Ureter (tissue), 1 donor: ENCODE measurements at places on chromosomes 11 and 22. TPM values are rescaled to one million over a fixed set of nuclear protein-coding genes. Genes with fewer than 3 reads are reported as not detected.
A peak's percentile ranks its signal among the peaks of the same experiment; 100 is the strongest.

DNA sequence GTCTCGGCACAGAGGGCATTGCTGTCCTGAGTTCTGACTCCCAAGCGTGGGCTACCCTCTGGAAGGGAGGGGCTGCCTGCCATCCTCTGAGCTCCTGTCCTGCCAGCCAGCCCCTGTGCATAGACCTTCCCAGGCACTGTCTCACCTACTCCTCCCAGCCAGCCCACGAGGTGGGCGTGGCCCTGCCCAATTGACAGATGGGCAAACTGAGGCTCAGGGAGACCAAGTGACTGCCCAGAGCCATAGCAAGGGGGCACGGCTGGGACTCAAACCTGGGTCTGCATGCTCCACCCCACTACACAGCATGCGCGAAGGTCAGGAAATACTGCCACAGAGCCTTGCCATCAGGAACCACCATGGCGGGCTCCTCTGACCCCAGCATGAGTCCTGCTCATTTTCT lies 29.4 kb upstream of the PRR5 start:
- DNase-seq: no peak

GRCh38 chr11:84243629-84244263 lies 957.6 kb upstream of the CCDC90B start:
- no peak for DNase-seq

SHANK2 gene
- total RNA-seq: 77.1 TPM

DNA sequence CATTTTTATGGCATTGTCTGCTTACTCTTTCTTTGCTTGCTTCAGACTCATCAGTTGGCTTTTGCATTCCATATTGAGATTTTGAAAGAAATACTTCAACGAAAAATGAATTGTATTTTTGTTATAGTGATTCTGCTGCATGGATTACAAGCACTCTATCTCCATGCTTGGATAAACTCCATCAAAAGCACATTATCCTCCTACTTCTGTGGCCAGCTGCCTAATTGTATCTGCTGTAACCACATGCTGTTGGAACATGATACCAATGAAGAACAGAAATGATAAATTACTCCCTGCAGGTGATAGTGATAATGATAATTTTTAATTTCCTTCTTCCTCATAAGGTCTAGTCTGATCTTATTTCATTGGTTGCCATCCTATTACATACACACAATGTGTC lies 100.8 kb downstream of the PRMT3 start:
- no peak for DNase-seq

- peak; percentile 61 for DNase-seq
Measured at GRCh38 chr11:12862696-12863469, 146.2 kb upstream of the RASSF10 start.

DNA sequence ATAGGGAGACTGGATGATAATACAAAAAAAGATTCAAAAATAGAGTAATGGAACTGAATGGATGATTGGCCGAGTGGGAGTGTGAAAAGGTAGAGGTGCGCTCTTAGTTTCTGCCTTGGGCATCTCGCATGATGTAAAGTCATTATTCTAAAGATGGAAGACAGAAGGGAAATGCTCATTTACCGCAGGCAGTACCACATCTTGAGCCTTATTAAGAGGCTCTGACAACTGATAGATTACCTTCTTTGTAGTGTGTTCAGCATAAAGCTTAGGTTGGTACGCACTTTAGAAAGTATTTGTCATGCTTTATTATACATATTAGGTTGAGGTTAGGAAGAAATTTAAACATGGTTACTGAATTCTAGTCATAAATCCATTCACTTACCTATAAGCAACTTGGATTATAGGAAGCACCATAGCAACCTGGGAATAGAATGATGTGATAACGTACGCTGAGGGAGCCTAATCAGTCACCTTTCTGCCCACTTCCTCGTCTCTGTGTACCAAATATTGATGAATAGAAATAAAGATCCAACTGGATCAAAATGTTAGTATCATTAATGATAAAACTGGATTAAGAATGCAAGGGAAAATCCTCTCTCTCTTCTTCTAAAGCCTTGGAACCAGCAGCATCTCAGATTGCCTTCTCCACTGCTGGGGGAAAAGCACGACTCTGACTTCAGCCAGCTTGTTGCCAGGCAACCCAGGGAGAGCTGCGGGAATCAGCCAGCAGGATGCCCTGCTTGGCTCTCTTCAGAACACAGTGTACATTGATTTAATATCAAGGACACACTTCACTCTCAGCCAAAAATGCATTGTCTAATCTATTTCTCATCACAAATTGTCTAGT lies 29.0 kb upstream of the VWA5A start:
- DNase-seq: no peak

DNA sequence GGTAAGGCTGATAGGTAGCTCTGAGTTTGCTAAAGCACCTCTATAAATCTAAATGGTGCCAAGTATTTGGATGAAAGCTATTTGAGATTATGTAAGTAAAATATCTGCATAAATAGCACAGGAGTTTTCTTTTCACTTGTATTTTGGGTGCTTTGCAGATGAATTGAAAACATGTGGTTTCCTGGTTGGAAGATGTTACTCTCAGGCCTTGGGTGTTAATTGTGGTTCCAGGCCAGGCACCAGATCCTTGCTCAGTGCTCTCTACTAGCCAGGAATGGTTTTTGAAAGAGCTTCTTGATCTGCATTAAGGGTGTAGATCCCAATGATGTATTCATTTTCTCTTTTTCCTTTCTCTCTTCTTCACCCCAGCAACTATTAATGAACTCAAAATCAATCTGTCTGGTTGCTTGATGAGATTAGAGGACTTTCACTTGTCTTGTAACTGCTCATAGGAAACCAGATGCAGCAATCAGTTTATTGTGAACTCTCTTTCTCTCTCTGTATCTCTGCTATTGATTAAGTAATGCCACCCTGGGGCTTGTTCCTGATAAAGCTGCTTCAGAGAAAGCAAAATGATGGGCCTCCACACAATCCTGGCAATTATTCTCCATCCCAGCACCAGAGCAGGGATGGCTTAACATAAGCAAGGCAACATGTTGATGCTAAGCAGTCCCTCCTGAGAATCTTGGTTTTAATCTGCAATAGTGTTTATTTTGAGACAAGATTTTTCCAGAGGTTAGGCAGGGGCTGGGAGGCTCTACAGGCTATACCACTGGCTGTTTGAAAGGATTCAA lies 147.0 kb upstream of the NTM start:
- no peak for DNase-seq

OR52I2 gene
- total RNA-seq: not detected

NLRP14 gene
- 0.57 TPM for total RNA-seq

TREH gene
- total RNA-seq: 0.44 TPM

F2 gene
- total RNA-seq: not detected

RAB39A gene
- 0.42 TPM for total RNA-seq

- no peak for DNase-seq
Measured at GRCh38 chr22:29458551-29458950, 20.2 kb downstream of the RFPL1 start.

LIF gene
- 2.1 TPM for total RNA-seq

DNA sequence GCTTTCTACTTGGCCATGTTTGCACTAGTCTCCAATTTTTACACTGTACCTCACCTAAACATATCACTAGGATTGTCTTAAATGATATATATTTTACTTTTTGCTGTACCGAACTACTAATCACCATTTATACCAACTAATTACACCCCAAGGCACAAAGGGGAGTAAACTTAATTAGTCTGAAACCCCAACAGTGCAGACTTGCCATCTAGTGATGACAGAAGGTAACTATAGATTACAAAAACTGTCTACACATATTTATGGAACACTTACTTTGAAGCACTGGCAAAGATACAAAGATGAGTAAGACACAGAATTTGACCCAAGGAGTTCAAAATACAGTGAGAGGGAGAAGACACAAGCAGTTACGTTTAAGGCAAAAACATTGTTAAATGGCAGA lies 139.7 kb downstream of the CNTN5 start:
- DNase-seq: no peak

GRCh38 chr11:22685111-22685510 lies 18.7 kb downstream of the GAS2 start:
- DNase-seq: no peak

OR8A1 gene
- not detected for total RNA-seq

FGF3 gene
- not detected for total RNA-seq

WNT11 gene
- total RNA-seq: 1.7 TPM

DPAGT1 gene
- 45.4 TPM for total RNA-seq

DNA sequence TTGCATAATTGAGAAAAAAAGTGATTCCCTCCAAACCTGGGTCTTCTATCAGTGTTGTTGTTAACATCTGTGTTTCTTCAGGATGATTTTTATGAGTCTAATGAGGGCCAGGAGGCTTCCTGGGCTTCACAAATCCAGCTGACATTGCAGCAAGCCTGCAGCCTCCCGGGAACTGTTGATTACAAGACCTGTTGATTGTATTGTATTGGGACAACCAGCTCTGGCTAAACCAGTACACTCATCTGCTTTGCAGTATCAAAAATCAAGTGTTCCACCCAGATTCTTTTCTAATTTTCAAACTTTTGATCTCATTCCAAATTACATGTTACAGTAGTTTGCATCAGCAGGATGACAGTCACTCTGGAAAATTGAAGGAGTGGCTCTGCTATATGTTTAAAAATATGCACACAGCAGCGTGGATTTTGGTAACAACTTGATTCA lies 16.1 kb upstream of the PRSS23 start:
- DNase-seq: no peak
